ENCODE measurements at places on chromosomes 16 and 17.

- no peak overlapping the region for H3K27ac ChIP-seq
- H3K27me3 ChIP-seq = no peaks in the 10 kb centered on the region
- H3K36me3 ChIP-seq = no peaks in the 10 kb centered on the region
- no peak for DNase-seq
These were observed 73.4 kb downstream of the WSB1 start for GRCh38 chr17:27367121-27367981.

- H3K27ac ChIP-seq = no peak overlapping the region
- no peak for DNase-seq
- peaks cover 10% of the 10 kb centered on the region for H3K4me1 ChIP-seq
- no peaks in the 10 kb centered on the region for H3K36me3 ChIP-seq
- H3K27me3 ChIP-seq = no peaks in the 10 kb centered on the region
These were observed 527.2 kb downstream of the TMEM114 start for GRCh38 chr16:8063159-8063558.

- H3K4me1 ChIP-seq = no peaks in the 10 kb centered on the region
- no peaks in the 10 kb centered on the region for H3K36me3 ChIP-seq
- no peak overlapping the region for H3K27ac ChIP-seq
- no peak overlapping the region for H3K4me3 ChIP-seq
- no peaks in the 10 kb centered on the region for H3K27me3 ChIP-seq
These were observed 113.9 kb upstream of the ADAMTS18 start for GRCh38 chr16:77548766-77549165.

DNA sequence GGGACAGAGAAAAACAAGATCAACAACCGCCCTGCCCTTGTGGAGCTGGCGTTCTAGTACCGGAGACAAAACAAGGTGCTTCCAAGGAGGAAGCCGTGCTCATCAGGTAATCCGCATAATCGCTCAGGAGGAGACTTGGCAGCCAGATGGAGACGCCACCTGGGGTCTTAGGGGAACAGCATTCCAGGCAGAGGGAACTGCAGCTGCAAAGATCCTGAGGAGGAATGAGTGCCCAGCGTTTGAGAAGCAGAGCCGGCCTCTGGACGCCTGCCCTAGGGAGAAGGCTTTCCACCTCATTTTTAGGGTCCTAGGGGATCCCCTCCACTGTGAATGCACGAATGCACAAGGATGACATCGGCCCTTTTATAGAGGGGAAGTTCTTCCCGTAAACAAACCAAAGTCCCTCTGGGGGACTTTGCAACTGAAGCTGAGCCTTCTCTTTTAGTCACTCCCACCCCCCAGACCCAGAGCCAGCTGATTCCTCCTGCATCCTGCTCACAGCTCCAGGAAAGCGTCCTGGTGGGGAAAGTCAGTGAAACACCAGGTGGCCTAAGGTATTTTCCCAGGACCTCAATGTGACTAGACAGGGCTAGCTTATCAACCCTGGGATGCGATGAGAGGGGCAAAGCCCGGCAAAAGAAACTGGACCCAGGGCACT lies 13.2 kb upstream of the MPRIP start:
- no peak overlapping the region for H3K4me3 ChIP-seq
- H3K27me3 ChIP-seq = no peaks in the 10 kb centered on the region
- no peaks in the 10 kb centered on the region for H3K36me3 ChIP-seq
- no peak for DNase-seq
- H3K4me1 ChIP-seq = peaks cover 32% of the 10 kb centered on the region
- H3K27ac ChIP-seq = no peak overlapping the region

DNA sequence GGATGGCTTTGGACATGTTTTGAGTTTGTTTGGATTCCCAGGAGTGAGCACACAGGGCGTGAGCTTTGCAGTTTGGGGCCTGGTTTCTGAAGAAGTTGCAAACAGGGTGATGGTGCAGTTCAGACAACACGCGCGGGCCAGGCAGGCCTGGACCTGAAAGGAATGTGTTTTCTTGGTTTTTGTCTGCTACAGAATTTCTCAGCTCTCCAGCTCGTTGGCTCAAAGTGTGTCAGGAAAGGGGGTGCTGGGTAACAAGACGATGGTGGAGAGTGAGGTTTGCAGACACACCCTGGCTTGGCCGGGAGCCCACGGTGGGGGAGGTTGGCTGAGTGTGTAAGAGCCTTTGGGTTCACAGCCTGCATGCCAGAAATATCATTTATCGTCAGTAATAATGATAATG lies 82.3 kb downstream of the CMIP start:
- no peaks in the 10 kb centered on the region for H3K27me3 ChIP-seq
- peak overlapping the region; percentile 95 for H3K27ac ChIP-seq
- peaks cover 72% of the 10 kb centered on the region for H3K4me1 ChIP-seq
- no peak for DNase-seq

DNA sequence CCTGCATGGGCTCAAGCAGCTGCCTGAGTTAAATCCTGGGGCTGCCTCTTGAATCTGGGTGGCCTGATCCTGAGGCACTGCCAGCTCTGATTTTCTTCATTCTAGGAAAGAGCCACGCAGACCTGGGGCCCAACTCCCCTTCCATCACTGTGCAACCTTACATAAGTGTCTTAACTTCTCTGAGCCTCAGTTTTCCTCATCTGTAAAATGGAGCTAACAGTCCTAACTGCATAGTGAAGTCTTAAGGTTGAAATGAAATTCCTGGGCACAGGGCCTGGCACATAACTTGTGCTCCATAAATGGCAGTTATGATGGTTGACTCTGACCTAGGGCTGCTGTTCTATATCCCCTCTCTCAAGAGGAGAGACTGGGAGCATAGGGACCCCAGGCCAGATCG lies 236.6 kb downstream of the GSG1L start:
- H3K27ac ChIP-seq = no peak overlapping the region
- H3K4me3 ChIP-seq = no peak overlapping the region
- no peaks in the 10 kb centered on the region for H3K4me1 ChIP-seq

- peak within 1 kb of the TSS; percentile 46 for H3K4me3 ChIP-seq
- H3K27ac ChIP-seq = peak within 1 kb of the TSS; percentile 47
- H3K4me1 ChIP-seq = peaks cover 66% of the 10 kb centered on the region
- peaks cover under 1% of the 10 kb centered on the region for H3K36me3 ChIP-seq
These were observed at the start of gene PNMT for GRCh38 chr17:39667945-39668924. PNMT (plus strand) TSS chr17:39668453; CDS start chr17:39668476, 23 bp downstream.

GRCh38 chr17:43878260-43879175 lies 28.8 kb downstream of the MPP2 start:
- H3K27ac ChIP-seq = no peak overlapping the region
- no peak overlapping the region for H3K4me3 ChIP-seq
- H3K27me3 ChIP-seq = no peaks in the 10 kb centered on the region
- DNase-seq = no peak

DNA sequence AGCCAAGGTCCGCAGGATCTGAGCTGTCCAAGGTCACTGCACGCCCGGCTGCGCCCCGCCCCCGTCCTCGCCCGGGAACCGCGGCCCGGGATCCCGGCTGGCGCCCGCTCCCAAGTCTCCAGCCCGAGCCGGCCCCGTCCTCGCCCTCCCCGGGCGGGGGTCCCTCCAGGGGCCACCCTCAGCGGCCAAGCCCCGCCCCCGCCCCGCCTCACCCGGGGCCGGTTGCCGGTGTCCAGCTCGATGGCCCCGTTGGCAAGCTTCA lies 216 bp downstream of the VPS9D1 start:
- H3K4me1 ChIP-seq = peaks cover 46% of the 10 kb centered on the region
- peak overlapping the region; percentile 96 for H3K4me3 ChIP-seq
- peak overlapping the region; percentile 97 for H3K27ac ChIP-seq
- peaks cover 18% of the 10 kb centered on the region for H3K36me3 ChIP-seq
- no peaks in the 10 kb centered on the region for H3K27me3 ChIP-seq
- no peak for DNase-seq

DNA sequence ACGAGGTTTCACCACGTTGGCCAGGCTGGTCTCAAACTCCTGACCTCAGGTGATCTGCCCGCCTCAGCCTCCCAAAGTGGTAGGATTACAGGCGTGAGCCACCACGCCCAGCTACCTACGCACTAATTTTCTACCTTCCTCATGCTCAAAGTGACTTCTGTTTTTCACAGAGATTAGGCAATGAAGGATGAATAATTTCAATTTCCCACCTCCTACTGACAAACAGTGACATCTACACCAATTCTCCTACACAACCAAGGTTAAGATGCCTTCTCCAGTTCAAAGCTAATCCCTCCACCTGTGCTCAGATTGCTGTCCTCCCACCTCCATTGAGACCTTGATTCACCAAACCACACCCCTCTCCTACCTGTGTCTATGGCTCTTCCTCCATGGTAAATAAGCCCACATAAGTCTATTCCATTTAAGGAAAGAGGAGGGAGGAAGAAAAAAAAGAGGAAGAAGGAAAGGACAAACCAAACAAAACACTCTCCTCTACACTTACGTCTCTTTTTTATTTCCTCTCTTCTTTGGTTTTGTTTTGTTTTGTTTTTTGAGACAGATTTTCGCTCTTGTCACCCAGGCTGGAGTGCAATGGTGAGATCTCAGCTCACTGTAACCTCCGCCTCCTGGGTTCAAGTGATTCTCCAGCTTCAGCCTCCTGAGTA lies 5.5 kb upstream of the MED11 start:
- H3K27me3 ChIP-seq = no peaks in the 10 kb centered on the region
- H3K4me3 ChIP-seq = no peak overlapping the region
- H3K27ac ChIP-seq = no peak overlapping the region
- DNase-seq = no peak
- H3K36me3 ChIP-seq = peaks cover 2% of the 10 kb centered on the region

DNA sequence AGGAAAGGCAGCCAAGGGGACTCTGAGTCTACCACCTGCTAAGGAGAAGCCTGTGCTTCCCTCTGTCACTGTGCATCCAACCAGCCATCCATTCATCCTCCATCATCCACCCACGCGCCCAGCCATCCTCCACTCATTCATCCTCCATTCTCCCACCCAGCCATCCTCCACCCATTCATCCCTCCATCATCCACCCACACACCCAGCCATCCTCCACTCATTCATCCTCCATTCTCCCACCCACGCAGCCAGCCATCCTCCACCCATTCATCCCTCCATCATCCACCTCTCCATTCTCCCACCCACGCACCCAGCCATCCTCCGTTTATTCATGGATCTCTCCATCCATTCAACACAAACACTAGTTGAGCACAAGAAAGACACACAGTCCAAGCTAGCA lies 74.1 kb downstream of the COG7 start:
- DNase-seq = no peak
- H3K27me3 ChIP-seq = no peaks in the 10 kb centered on the region
- no peaks in the 10 kb centered on the region for H3K4me1 ChIP-seq
- no peak overlapping the region for H3K4me3 ChIP-seq
- H3K36me3 ChIP-seq = no peaks in the 10 kb centered on the region

DNA sequence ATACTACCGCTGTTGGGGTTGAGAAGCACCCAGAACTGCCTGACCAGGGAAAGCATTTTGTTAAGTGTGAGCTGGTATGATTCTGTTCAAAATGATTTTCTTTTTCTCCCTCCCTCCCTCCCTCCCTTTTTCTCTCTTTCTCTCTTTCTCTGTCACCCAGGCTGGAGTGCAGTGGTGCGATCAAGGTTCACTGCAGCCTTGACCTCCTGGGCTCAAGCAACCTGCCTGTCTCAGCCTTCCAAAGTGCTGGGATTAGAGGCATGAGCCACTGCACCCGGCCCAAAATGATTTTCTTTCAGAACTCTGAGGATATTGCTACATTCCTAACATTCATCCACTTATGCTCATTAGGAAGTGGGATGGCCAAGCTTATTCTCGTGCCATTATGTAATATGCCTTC lies 41.3 kb downstream of the SLC47A1 start:
- peaks cover 4% of the 10 kb centered on the region for H3K27me3 ChIP-seq
- no peak overlapping the region for H3K27ac ChIP-seq
- H3K36me3 ChIP-seq = no peaks in the 10 kb centered on the region
- no peak overlapping the region for H3K4me3 ChIP-seq

GRCh38 chr17:16491131-16491702 lies 776 bp downstream of the LRRC75A start:
- H3K4me3 ChIP-seq = peak overlapping the region; percentile 72
- H3K27me3 ChIP-seq = peaks cover 4% of the 10 kb centered on the region
- H3K36me3 ChIP-seq = no peaks in the 10 kb centered on the region
- DNase-seq = no peak
- no peak overlapping the region for H3K27ac ChIP-seq
- peaks cover 30% of the 10 kb centered on the region for H3K4me1 ChIP-seq

- peaks cover 12% of the 10 kb centered on the region for H3K4me1 ChIP-seq
- peak overlapping the region; percentile 57 for H3K27ac ChIP-seq
These were observed 17.3 kb upstream of the KCNJ12 start for GRCh38 chr17:21358682-21359482.

DNA sequence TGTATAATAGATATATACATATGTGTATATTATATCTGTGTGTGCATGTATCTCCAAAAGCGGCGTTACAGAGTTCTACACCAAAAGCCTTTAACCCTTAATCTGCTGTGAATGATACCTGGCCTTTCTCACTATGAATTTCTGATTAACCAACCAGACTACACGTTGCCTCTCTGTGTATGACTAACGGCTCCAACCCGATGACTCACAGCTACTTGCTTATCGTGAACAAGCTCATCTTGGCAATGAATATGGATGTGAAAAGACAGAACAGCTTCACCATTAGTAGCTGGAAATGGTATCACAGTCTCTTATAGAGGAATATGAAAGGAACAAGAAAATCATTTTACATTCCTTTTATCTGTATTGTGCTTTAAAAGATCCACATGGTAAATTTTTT lies 23.8 kb upstream of the ARHGAP44 start:
- no peaks in the 10 kb centered on the region for H3K27me3 ChIP-seq
- no peaks in the 10 kb centered on the region for H3K36me3 ChIP-seq
- DNase-seq = no peak

- H3K27ac ChIP-seq = no peak overlapping the region
- H3K4me3 ChIP-seq = no peak overlapping the region
- H3K4me1 ChIP-seq = no peaks in the 10 kb centered on the region
- no peak for DNase-seq
- no peaks in the 10 kb centered on the region for H3K36me3 ChIP-seq
- peaks cover 30% of the 10 kb centered on the region for H3K27me3 ChIP-seq
These were observed 43.3 kb downstream of the MGAT5B start for GRCh38 chr17:76911299-76912017.

GRCh38 chr16:50833929-50834328 lies 92.0 kb downstream of the CYLD start:
- no peak overlapping the region for H3K4me3 ChIP-seq
- H3K36me3 ChIP-seq = no peaks in the 10 kb centered on the region
- H3K27me3 ChIP-seq = no peaks in the 10 kb centered on the region
- DNase-seq = peak; percentile 13

GRCh38 chr17:65664266-65664665 lies 102.8 kb upstream of the AXIN2 start:
- H3K36me3 ChIP-seq = no peaks in the 10 kb centered on the region
- no peaks in the 10 kb centered on the region for H3K27me3 ChIP-seq
- no peak for DNase-seq
- H3K27ac ChIP-seq = no peak overlapping the region

- peaks cover 4% of the 10 kb centered on the region for H3K4me1 ChIP-seq
- no peak overlapping the region for H3K27ac ChIP-seq
- H3K27me3 ChIP-seq = no peaks in the 10 kb centered on the region
- no peak overlapping the region for H3K4me3 ChIP-seq
These were observed 205.5 kb downstream of the PARN start for GRCh38 chr16:14424595-14424994.

DNA sequence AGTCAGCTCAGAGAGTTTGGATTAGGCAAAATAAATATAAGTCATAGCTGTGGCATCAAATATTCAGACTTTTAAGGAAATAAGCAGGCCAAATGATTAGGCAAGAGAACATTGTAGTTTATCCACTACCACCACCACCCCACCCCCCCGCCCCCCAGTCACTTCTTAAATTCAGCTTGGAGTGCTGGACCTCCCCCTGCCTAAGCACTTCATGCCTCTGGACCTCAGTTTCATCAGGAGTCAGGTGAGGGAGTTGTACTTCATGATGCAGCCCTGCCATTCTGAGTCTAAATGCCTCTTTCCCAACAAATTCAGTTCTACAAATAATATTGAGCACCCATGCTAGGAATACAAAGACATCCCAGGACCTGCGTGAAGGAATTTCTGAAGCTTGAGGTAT lies 2.0 kb downstream of the POLR2C start:
- no peak for DNase-seq
- peaks cover 21% of the 10 kb centered on the region for H3K4me1 ChIP-seq
- no peak overlapping the region for H3K4me3 ChIP-seq
- no peaks in the 10 kb centered on the region for H3K27me3 ChIP-seq
- H3K36me3 ChIP-seq = peaks cover 66% of the 10 kb centered on the region
- no peak overlapping the region for H3K27ac ChIP-seq

Data from suprapubic skin (tissue), 4 donors.